ENCODE measurements at places on chromosomes 6 and 20.

DNA sequence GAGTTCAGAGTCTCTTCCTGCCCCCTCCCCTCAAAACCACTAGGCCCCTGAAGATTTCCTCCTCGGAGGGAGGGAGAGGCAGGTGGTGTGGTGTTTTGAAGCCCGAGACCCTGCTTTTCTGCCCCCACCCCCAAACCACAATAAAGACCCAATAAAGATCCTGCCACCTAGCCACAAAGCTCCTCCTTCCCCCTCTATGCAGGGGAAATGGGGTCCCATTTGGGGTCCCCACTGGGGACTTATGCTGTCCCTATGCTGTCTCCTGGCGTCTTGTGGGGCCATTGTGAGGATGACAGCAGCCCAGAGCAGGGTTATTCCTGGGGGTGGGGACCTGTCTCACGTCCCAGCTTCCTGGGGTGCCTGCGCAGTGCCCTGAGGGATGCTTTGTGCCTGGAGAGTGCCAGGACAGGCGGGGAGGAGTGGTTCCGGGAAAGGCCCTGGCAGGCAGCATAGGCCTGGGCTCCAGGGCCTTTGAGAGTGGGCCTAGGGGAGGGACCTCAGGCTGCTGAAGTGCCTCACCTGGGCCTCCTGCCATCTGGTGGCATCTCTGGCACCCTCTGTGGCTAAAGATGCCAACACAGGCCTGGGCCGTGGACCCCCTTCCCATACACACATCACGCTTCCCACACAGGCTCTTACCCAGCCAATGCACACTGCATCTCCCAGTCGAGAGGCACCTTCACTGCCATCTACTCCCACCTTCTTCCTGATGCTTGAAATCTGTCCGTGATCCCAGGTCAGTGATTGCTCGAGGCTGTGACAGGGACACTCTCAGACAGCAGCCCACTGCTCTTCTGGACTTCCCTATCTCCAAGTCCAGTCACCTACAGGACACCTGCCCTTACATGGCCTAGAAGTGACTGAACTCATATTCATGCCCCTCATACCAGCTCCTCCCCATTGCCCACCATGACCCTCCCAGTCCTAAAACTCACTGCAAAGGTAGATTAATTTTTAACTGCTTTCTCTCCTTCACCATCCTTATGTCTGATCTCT, 7.9 kb upstream of the ARMC12 start:
- no peak for DNase-seq

GRCh38 chr6:16082361-16082760, 46.5 kb upstream of the MYLIP start:
- no peak for DNase-seq

DNA sequence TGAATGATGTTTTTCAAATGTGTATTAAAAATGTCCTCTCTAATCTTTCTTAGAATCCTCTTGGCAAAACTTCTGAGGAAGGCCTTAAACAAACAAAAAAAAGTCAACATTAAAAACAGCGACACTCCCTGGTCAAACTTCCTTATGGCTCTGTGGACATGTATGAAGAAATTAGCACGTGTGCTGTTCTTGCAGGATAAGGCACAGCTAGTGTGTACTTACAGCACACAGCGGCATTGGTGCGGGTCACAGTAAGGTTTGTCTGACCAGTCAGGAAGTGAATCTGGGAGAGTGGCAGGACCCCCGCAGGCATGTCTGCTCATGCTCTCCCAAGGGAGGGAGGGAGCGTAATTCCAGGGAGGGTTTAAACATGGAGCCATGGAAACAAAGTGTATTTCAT, 38.8 kb downstream of the SLC22A1 start:
- DNase-seq: no peak

- DNase-seq: no peak
Observed at GRCh38 chr20:6765469-6766058, 1.9 kb upstream of the BMP2 start.

DNA sequence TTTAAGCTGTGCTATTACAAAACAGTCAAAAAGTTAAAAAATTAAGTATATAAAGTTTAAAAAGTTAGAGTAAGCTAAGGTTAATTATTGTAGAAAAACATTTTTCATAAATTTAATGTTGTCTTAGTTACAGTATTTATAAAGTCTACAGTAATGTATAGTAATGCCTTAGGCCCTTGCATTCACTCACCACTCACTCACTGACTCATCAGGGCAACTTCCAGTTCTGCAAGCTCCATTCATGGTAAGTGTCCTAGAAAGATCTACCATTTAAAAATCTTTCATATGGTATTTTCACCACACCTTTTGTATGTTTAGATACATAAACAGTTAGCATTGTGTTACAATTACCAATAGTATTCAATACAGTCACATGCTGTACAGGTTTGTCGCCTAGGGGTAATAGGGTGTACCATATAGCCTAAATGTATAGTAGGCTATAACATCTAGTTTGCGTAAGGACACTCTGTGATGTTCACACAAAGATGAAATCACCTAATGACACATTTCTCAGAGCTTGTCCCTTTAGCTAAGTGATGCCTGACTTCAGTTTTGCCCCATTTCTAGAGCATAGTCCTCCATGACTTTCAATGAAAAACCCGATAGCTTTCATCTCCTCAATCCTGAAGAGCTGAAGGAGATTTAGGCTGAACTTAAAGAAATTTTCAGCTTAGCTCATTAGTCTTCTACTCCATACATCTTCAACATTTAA, 14.9 kb upstream of the HLA-DRA start:
- DNase-seq: no peak

- no peak for DNase-seq
Observed at GRCh38 chr20:19456595-19457395, 244.4 kb downstream of the SLC24A3 start.

DNA sequence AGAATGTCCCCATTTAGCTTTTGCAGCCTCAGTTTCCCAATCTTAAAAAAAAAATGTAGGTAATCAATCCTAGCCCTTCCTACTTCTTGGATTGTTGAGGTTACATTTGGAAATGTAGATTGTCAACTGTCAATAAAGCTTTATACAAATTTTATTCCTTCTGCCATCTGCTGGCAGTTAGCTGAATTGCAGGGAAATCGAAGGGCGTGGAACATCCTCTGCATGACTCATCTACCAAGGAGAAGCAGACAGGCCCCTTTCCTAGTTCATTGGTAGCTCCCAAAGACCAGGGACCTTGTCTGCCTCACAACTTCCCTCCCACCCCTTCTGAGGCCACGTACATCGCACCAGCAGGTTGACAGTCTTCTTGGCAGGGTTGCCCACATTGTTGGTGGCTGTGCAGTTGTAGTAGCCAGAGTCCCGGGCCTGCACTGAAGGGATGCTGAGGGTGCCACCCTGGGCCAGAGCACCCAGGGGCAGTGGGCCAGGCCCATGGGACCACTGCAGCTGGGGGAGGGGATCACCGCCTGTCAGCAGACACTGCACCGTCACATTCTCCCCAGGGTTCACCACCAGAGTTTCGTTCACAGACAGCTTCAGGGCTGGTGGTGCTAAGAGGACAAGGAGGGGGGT, 43.6 kb downstream of the MDGA1 start:
- DNase-seq: peak; percentile 35

DNA sequence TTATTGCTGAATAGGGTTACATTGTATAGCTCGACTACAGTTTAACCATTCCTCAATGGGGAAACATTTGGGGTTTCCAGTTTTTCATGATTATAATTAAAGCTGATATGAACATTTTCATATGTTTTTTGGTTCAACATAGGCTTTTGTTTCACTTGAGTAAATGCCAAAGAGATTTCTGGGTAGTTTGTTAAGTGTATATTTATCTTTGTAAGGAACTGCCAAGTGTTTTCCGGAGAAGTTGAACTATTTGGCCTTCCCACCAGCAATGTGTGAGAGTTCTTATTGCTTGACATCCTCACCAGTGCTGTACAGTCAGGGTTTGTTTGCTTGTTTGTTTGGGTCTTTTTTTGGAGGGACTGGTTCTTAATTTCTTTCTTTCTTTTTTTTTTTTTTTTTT, 83.7 kb upstream of the RALY start:
- DNase-seq: no peak

GRCh38 chr20:5377484-5377883, 60.7 kb upstream of the PROKR2 start:
- DNase-seq: no peak

DNA sequence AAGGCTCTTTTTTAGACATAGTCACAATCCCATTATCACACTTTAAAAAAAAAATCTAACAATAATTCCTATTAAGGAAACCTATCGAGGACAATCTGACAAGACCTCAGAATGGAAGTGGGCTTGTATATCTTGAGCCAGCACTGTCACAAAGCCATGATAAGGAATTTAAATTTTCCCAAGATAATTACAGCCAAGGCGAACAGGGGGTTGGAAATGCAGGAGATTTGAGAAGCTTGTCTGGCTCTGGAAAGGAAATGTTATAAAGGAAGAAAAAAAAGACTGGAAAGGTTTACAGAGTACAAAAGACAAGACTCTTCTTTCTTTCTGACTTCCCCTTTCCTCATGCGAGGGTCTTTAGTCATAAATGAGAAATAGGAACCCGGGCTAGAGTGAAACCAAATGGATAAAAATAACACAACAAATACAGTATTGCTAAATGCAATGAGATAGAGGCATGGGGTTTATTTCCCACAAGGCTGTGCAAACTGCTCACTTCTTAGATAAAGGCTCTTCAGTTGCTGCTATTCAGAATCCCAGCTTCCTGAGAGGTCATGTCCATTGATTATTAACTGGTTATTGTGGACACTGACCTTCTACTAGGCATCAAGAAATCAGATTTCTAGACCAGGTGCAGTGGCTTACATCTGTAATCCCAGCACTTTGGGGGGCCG, 13.4 kb upstream of the GHRH start:
- no peak for DNase-seq

DNA sequence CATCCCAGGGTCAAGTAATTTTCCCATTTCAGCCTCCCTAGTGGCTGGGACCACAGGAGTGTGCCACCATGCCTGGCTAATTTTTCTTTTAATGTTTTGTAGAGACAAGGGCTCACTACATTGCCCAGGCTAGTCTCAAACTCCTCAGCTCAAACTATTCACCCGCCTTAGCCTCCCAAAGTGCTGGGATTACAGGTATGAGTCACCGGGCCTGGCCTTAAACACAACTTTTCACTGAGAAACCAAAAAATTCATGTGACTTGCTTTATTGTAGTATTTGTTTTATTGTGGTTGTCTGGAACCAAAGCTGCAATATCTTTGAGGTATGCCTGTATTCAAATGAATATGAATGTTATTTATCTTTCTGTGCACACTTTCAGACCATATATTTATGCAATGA, 72.2 kb downstream of the RWDD2A start:
- no peak for DNase-seq

DNA sequence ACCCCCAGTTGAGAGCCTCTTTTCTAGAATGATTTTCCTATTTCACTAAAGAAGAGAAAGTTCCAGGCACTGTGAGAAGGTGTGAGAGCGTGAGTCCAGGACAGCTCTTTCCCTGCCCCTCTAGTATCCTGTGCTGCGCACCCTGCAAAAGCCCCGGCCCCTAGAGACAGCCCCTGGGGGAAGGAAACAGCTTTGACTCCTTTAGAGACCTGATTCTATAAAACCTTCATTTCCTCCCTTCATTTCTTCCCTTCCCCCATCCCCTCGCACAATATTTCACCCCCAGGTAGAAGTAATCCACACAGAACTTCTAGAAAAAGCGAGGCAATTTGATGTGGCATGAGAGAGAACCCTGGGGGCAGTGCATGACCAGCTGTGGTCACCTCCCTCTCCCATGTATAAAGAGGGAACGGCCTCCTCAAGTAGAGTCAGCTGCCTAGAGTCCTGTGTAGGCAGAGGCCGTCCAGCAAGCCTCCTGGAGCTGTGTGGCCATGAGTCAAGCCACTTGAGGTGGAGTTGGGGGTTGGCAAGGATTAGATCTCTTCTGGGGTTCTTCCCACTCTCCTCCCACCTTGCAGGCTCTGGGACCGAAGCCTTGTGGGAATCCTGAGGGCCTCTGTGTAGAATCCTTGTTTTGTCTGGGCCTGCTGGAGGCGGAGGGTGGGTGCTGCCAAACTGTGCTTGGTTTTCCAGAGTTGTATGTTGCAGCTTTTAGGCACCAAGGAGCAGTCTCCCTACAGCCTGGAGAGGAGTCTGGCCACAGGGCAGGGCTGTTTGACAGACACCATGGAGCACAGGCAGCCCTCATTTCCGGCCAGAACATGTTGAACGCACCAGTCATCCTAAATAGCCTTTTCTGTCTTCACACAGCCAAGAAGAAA, 41.7 kb downstream of the CHMP4B start:
- no peak for DNase-seq

DNA sequence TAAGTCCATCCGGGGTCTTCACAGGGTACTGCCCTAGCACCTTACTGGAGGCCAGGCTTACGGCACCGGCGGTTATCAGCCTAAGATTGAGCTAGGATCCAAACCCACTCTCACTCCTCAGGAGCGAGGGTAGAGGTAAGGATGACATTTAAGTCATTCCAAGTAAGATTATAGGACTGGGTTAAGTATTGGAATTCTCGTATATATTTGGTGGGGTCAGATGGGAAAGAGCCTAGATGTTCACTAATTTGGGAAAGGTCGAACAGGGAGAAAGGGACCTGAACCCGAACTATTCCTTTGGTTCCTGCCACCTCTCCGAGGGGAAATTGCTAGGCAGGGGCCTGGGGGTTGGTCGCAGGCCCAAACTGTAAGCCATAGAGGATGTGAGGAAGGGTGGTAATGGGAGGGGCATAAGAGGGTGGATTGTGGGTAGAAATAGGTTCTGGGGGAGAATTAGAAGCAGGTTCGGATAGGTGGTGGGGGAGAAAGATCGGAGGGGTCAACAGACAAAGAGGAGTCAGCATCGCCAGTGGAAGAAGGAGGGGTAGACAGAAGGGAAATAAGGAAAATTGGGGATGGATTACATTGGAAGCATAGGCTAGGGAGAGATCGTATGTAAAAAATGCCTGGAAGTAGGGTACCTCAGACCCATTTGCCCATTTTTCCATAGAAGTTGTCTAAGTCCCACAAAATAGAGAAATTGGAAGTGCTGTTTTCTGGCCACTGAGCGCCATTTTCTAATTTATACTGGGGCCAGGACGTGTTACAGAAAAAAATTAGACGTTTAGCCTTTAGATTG, 747.1 kb upstream of the ADGRB3 start:
- DNase-seq: no peak
